ENCODE measurements at places on chromosomes 2 and 18.

DNA sequence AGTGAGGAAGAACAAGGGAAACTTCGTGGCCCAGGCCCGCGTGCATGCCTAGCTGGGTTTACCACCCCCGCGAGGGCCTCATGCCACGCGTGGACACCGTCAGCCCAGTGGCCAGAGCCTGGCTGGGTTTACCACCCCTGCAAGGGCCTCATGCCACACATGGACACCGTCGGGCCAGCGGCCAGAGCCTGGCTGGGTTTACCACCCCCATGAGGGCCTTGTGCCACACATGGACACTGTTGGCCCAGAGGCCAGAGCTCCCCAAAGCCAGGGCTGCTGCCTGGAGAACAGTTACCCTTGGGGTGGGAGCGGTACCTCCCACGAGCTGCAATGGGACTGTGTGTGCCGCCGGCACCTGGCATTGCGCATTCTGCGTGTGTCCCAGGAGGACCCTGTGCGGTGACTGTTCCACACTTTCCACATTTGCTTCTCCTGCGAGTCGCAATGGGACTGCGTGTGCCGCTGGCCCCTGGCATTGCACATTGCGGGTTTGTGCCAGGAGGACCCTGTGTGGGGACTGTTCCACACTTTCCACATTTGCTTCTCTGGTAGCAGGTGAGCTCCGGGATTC is 105.6 kb upstream of the CTDP1 start:
- DNase-seq: no peak

- no peak for DNase-seq
Measured at GRCh38 chr18:28510210-28510609, 333.3 kb upstream of the CDH2 start.

- DNase-seq: peak; percentile 39
Measured at GRCh38 chr2:62705859-62706720, 577 bp downstream of the EHBP1 start.

GRCh38 chr2:234275515-234275914 is 221.4 kb downstream of the ARL4C start:
- DNase-seq: no peak

DNA sequence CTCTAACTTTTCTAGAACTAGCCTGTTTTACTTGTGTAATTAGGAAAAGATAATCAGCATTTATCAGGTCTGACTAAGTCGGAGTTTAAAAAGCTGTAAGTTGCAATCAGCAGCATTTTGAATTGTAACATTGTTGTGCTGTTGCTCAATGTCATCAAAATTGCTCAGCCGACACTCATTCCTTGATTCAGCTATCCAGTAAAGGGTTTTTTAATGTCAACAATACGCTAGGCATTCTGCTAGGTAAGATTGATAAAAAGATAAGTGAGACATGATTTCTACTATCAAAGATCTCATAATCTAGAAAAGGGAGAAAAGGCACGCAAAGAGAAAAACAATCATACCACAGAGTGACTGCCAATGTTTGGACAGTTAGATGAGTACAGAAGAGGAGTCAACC is 327.1 kb upstream of the CDH2 start:
- DNase-seq: no peak

DNA sequence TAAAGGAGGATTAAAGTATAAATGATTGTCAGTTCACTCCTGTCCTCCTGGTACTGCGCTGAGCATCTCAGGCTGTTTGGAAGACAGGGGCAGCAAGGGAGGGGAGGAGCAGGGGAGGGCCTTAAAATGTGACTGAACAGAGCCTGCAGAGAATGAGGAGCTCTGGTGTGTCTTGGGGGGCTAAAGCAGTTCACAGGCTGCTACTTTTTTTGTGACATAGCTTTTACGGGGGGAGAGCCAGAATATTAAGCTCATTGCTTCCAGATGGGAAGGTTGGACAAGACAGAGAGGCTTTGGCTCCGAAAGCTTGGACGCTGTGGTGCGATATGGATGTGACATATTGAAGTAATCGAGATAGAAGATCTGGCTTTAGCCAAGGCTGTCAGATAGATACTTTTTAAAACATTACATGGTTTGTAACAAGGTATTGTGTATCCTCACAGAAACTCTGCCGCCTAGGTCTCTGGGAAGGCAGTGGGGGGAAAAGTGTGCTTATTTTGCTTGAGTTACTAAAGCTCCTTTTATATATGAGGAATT is 40.5 kb downstream of the RDH14 start:
- DNase-seq: no peak

GRCh38 chr2:132747046-132747445 is 77.0 kb upstream of the LYPD1 start:
- DNase-seq: no peak

DNA sequence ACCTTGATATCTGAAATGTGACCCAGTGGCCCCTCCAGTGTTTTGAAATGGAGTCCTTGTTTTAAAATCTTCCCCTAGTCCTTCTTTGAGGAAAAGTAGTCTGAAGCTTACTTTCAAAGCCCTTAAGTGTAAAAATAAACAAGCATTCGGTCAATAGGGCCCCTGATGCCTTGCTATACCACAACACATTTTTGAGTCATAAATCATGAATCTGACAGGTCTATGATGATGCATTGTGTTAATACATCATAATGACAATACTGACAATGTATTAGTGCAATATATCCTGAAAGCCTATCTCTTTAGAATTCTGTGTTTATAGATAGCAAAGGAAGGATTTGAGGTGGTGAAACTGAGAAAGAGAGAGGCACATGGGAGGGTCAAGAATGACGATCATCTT is 464.2 kb downstream of the MEIS1 start:
- no peak for DNase-seq

GRCh38 chr2:26274058-26274613 is 29.4 kb downstream of the HADHB start:
- DNase-seq: no peak

GRCh38 chr2:11446733-11447248 is 19.2 kb downstream of the E2F6 start:
- peak; percentile 35 for DNase-seq

GRCh38 chr2:84904151-84904550 is 1.3 kb upstream of the TMSB10 start:
- no peak for DNase-seq
